Stimulated activated CD8-positive, alpha-beta memory T cell treated with anti-CD3 and anti-CD28 coated beads, Interleukin-4, amount 100 ng/mL, for 1 hour (primary cell): ENCODE measurements at places on chromosomes 4 and X.

- DNase-seq = no peak
Observed at GRCh38 chr4:74109116-74109869, 10.3 kb upstream of the CXCL2 start.

GRCh38 chrX:35699642-35700041 is 98.5 kb upstream of the MAGEB16 start:
- DNase-seq = no peak

DNA sequence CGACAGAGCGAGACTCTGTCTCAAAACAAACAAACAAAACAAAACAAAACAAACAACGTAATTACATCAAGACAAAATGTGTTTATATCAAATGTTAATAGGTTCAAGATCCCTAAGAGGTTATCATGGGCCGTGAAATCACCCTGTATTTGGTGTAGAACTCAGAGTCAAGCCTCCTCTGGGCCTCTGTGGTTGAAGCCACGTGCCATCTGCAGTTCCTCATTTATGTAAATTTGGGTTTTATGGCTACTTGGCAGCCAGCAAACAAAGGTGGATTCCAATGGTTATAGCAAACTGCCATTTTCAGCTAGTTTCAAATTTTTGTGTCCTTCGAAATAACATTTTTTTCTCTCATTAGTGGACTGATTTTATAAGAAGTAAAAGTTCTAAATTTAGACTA is 16.4 kb downstream of the NSDHL start:
- no peak for DNase-seq

DNA sequence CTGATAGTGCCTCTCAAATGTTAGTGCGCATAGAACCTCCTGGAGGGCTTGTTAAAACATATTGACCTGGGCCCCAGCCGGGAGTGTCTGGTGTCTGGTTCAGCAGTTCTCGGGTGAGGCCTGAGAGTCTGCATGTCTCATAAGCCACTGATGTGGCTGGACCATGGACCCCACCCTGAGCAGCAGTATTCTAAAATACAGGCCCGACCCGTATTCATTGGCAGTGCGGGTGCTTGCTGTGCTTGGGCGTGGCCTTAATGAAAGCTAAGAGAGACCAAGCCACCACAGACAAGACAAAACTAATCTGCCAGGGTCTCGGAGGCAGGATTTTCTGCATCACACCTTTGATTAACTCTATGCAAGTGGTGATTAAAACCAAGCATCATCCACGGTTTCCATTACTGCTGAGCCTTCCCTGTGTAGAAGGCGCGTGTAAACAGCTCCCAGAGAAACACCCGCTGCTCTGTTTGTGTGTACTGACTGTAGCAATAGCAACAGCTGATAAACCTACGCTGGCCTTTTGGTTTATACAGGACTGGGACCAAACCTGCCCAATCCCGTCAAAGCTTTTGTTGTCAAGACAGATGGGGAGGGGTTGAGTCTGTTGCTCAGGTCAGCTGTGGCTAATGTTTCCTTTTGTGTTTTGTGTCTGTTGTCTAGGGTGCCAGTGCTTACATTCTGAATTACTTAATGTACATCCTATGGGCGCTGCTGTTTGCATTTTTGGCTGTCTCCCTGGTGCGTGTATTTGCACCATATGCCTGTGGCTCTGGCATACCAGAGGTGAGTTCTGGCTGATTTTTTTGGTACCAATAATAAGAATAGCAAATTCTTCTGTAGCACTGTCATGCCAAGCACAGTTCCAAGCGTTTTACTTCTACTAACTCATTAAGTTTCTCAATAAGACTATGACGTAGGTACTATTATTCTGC is 40.8 kb downstream of the CLCN4 start:
- DNase-seq = no peak

- DNase-seq = no peak
Observed at GRCh38 chr4:18698119-18698883, 676.7 kb upstream of the LCORL start.

- DNase-seq = no peak
Observed at GRCh38 chr4:148216321-148216720, 225.9 kb downstream of the NR3C2 start.

GRCh38 chr4:73375328-73375741 is 28.8 kb upstream of the ALB start:
- no peak for DNase-seq

DNA sequence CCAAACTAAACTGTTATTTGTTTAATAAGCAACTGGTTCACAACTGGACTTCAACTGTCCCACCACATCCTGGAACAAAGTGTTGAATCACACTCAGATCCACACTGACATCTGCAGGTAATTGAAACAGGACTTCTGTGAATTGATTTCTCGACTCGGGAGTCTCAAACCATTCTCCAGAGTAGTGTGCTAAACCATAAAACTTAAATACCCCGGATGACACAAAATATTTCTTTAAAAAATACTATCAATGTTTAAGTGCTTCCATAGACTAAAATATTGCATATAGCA is 95.4 kb upstream of the PLAC1 start:
- no peak for DNase-seq

GRCh38 chr4:5993876-5994811 is 24.1 kb downstream of the C4orf50 start:
- DNase-seq = no peak
